ENCODE measurements at places on chromosomes 16 and 17.

DNA sequence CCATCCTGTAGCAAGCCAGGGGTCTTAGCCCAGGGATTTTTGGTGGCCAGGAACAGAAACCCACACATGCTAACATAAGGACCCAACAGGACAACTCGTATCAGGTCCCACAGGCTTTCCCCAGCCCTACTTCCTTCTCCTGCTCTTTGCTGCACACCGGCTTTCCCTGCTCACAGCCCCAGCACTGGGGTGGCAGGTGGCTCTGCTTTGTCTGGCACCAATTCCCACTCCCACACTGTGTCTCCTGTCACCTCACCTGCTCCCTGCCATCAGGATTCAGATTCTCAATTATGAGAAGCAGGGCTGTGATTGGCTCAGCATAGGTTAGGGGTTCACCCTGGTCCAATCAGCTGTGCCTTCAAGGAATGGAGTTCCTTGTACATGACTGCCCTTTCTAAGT is 94.1 kb downstream of the TMEM132E start:
- no peak for DNase-seq

GRCh38 chr16:67780847-67781564 is 25.4 kb downstream of the RANBP10 start:
- no peak for DNase-seq

- no peak for DNase-seq
Measured at GRCh38 chr16:3589441-3589921, 12.3 kb upstream of the NLRC3 start.

DNA sequence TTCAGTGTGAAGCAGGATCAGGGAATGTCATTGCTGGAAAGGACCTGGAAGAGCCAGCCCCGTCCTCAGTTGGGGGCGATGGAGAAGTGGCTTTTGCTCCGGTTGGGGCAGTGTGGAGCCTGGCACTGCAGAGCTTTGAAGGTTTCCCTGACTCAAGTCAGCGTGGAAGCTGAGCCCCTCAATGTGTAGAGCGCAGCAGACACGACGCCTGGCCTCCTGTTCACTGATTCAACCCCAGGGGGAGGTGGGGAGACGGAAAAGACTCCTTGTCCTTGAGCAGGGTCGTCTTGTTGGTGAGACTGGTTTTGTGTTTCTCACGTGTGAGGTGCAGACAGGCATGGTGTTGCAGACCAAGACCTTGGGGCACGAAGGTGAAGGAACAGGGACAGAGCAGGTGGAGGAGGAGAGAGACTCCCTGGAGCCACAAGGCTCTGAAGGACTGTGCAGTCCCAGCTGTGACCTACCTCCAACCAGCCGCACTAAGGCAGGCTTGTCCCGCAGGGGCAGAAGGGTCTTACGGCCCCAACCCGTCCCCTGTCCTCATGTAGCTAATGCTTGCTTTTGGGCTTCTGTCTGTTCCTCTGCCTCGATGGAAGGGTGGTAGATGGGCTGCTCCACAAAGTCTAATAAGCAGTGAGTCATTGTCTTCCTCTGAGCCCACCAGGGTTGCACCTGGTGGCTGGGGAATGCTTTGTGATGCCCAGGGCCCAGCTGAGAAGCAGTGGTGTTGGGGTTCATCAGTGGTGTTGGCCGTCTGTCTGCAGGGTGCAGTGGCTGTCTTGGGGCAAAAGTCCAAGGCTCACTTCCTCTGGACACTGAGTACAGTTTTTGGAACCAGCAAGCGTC is 47.8 kb downstream of the MPRIP start:
- DNase-seq = no peak

- DNase-seq = no peak
Measured at GRCh38 chr17:5955764-5956163, 114.4 kb upstream of the WSCD1 start.

- DNase-seq = no peak
Measured at GRCh38 chr17:17472333-17472920, 4.4 kb upstream of the MED9 start.

DNA sequence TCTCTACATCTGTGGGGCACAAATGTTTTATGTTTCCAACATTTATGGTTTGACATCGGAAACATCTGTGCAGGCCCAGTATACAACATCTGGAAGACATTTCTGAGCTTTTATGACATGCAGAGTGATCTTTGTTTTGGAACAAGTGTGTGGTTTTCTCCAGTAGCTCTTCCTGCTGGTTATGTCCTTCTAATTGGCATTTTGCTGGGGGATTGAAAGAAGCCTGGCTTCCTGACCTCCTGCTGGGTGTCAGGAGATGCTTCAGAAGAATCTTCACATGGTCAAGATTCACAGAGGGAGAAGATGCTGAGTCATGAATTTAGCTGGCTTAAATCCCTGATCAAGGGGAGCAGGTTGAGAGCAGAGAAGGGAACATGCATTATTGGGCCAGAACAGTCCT is 279.5 kb upstream of the MYOCD start:
- DNase-seq = no peak

- no peak for DNase-seq
Measured at GRCh38 chr17:78992542-78993212, 13.0 kb upstream of the LGALS3BP start.

GRCh38 chr16:79754501-79754900 is 154.0 kb upstream of the MAF start:
- DNase-seq = no peak

- no peak for DNase-seq
Measured at GRCh38 chr16:17457997-17458396, 12.8 kb downstream of the XYLT1 start.

GRCh38 chr16:13936596-13937081 is 16.7 kb downstream of the ERCC4 start:
- no peak for DNase-seq

GRCh38 chr17:8285270-8286181 is 2.9 kb upstream of the RANGRF start:
- peak; percentile 26 for DNase-seq

GRCh38 chr17:67602974-67603373 is 114.8 kb upstream of the NOL11 start:
- DNase-seq = no peak

- no peak for DNase-seq
Measured at GRCh38 chr16:73265935-73266334, 218.0 kb upstream of the ZFHX3 start.

GRCh38 chr17:40520991-40521453 is 19.6 kb upstream of the TNS4 start:
- no peak for DNase-seq

GRCh38 chr16:22304411-22304810 is 7.2 kb downstream of the POLR3E start:
- DNase-seq = no peak

DNA sequence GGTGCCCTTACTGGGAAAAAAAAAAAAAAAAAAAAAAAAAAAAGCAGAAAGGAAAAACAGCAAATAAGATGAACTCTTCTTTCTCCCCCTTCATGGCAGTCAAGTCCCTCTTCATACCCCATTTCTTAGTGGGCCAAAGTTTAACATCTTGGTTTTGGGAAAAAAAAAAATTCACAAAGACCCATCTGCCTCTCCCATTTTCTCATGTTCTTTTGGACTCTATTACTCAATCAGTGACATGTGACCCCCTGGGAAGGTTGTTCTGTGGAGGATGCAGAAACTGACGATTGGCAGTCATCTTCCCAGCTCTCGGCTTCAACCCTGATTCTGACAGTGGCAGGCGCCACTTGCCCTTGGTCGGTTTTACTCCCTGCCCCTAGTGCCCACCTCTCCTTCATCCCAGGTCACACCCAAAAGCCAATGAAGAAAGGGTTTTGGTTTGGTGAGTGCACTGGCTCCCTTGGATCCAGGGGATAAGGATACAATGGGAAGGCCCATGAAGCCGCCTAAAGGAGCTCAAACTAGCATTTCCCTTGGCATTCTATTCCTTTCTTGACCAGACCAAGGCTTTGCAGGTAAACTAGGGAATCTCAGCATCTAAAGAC is 60.7 kb upstream of the TBX2 start:
- DNase-seq = no peak

DNA sequence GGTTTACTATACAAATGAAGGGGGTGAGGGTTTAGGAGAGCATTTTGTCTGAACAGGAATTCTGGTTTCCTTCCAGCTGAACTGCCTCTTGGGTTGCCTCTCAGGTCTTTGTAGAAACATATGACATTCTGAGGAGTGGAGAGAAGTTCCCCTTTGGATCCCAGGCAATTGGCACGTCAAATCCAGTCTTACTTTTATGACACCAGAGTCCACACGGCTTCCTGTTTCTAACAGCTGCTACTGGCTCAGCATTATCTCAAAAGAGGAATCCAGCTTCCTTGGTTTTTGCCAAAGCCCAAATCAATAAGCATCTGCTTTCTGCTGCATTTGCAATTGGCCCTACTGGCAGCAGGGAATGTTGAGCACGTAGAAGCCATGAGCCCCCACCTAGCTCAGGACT is 97.6 kb upstream of the FAM20A start:
- DNase-seq = no peak

DNA sequence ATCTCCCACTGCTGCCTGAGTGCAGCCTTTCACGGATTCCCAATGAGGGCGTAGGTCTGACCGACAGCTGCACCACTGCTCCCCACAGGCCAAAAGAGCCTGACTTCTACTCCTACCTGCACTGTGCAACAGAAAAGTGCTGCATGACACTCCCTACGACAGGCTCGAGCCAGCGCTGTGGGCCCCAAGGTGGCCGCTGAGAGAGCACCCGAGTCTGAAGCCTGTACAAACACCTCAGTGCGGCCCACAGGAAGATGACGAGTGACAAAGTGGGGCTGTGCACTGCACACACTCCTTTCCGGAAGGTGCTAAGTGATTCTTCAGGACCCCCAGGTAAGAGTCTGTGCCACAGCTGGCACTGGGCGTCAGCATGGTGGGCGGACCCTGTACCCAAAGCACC is 41.2 kb downstream of the FANCA start:
- no peak for DNase-seq

GRCh38 chr16:19696961-19697360 is 21.1 kb downstream of the KNOP1 start:
- no peak for DNase-seq

DNA sequence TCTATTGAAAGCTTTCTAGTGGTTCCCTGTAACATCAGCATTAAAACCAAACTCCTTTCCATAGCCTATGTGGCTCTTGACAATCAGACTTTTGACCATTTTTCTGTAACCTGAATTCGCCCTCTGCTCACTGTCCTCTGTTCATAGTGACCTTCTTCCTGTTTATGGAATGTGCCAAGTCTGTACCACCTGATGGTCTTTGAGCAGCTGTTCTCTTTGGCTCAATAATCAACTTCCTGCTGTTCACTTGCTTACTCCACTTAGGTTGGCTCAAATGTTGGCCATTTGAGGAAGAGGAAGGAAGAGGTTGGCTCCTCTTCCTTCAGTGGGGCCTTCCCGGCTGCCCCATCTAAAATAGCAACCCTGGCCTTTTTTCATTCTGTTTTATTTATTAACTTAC is 251.5 kb downstream of the CA10 start:
- DNase-seq = no peak

DNA sequence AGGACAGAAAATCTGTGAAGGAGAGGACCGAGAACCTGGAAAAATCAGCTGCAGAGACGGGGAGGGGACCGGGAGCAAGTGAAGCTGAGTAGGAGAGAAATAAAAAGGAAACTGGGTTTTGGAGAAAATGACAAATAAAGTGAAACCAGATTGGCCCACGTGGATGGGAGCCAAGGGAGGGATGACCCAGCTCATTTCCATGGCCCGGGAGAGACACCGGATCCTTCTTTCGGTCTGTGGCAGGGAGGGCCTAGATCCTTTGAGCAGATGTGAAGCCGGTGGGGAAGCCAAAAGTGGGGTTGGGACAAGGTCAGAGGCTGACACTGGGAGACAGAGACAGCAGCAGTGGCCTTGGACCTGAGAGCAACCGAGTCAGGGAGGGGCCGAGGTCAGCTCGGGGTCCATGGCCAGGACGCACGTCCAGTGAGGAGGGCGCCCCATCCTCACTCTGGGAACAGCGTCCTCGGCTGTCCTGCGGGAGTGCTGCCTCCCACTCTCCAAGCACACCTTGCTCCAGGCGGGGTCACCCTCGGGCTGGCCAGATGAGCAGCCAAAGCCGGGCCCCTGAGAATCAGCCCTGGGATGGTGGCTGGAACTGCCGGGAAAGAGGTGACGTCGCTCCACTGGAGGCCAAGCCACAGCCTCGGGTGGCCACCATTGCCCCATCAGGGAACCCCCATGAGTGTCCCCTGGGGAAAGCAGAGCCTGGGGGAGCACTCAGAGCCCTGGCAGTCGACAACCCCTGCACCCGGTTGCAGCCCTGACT is 50.8 kb upstream of the CDR2 start:
- no peak for DNase-seq

- peak; percentile 71 for DNase-seq
Measured at GRCh38 chr16:50742576-50743200, 802 bp downstream of the CYLD start.

DNA sequence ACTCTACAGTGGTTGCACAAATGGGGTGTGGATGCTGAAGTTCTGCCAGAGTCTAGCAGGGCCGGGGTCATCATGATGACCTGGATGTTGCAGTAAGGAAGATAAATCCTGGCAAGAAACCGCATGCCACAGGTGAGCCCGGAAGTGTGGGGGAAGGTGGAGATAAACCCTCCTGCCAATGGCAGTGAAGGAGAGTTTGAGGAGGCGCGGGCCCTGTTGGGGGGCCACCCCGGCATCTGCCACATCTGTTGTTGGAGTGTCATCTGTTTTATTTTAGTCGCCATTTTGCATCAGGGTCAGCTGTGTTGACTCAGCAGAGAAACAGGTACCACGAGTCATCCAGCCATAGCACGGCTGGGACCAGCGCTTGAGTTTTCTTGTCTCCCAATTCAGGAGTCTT is 173.8 kb upstream of the CHMP6 start:
- no peak for DNase-seq

GRCh38 chr17:59786536-59787319 is 79.3 kb downstream of the VMP1 start:
- peak; percentile 77 for DNase-seq

DNA sequence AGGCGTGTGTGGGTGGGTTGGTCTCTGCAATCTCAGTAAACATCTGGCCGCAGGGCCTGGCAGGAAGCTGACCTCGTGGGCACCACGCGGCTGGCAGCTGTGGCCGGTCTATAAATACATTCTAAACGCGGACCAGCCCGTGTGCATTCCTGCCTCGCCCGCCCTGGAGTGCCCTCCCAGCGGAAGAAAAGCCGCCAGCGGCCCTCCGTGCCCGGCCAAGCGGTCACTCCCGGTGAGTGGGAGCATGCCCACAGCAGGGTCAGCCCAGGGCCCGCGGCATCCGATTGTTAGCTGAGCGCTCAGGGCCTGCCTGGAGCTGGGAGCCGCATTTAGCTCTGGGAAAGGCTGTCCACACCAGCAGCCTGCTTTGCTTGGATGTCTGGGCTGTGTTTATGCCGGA is 10.3 kb downstream of the ZNF469 start:
- no peak for DNase-seq

DNA sequence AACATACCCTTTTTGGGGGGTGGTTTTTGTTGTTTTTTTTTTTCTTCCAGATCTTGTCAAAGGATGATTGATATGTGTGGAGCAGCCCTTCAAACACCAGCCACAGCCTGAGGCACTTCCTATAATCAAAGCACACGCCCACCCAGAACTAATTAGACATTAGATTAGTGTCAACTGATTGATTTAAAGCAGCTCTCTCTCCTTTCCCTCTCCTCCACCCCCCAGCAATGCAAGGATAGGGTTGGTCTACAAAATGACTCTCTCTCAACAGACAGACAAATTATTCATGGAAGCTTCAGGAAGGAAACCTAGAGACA is 250.3 kb upstream of the SOX9 start:
- no peak for DNase-seq

Measured in naive B cell (primary cell).